ENCODE measurements at places on chromosomes 13 and 19.
A peak's percentile ranks its signal among the peaks of the same experiment; 100 is the strongest.

DNA sequence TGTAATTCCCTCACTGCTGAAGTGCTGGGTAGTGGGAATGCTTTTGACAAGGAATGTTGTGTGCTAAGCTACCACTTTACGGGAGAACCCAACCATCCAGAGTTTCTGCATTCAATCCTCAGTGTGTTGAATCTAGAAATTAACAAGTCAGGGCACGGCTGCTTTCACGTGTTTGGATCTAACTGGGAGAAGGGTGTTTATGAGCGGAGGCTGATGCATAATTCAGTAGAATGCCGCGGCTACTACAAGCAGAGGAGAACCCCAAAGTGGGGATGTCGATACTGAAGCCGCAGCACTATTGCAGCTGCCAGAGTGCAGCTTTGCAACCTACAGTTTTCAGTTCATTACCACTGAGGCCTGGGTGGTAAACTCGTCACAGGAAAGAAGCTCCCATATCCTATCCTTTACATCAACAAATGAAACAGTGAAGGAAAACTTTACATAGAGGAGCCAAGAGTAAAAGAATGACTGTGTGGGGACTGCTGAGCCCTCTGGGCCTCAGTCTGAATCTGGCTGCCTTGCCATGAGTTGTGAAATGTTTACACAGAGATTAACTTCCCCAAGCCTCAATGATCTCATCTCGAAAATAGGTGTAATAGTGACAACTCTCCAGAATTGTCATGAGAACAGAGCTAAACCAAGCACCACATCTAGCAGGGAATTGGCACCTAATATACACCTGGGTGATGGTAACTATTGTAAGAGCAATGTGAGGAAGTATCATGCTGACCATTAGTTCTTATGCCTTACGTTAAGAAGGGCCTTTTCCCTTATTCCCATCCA lies 531.7 kb downstream of the MYO16 start:
- H3K27ac ChIP-seq = no peak overlapping the region
- DNase-seq = peak; percentile 40
- no peaks in the 10 kb centered on the region for H3K36me3 ChIP-seq
- no peak overlapping the region for H3K4me3 ChIP-seq
- H3K4me1 ChIP-seq = peaks cover 14% of the 10 kb centered on the region

DNA sequence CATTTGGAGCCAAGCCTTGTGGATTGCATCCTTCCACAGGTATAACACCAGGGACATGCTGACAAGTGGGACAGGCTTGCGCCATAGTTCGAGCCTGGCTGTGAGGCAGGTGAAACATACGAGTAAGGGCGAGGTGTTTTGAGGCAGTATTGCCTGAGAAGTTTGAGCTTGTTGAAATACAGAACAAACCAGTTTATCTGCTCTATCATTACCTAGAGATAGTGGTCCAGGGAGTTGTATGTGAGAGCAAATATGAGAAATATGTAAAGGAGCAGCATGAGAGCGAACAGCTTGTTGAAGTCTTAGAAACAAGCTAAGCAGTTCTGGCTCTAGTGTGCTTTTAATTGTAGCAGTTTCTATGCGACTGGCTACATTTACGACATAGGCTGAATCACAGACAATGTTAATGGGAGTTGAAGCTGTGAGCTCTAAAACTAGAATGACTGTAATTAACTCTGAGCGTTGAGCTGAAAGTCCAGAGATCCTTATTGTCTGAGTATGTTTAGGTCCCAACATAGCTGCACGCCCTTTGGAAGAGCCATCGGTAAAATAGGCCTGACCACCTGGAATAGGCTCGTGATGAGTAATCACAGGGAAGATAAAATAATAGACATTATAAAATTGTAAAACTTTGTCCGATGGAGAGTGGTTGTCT lies 8.2 kb downstream of the ZNF439 start:
- no peaks in the 10 kb centered on the region for H3K4me1 ChIP-seq
- no peak overlapping the region for H3K4me3 ChIP-seq
- no peak for DNase-seq
- no peaks in the 10 kb centered on the region for H3K36me3 ChIP-seq
- no peaks in the 10 kb centered on the region for H3K27me3 ChIP-seq

GRCh38 chr13:46032341-46032740 lies 20.2 kb downstream of the ZC3H13 start:
- H3K27me3 ChIP-seq = no peaks in the 10 kb centered on the region
- H3K4me3 ChIP-seq = no peak overlapping the region
- H3K36me3 ChIP-seq = no peaks in the 10 kb centered on the region

GRCh38 chr13:97387485-97387839 lies 46.5 kb upstream of the RAP2A start:
- no peak overlapping the region for H3K4me3 ChIP-seq
- H3K27ac ChIP-seq = no peak overlapping the region
- H3K36me3 ChIP-seq = peaks cover 10% of the 10 kb centered on the region
- DNase-seq = no peak
- H3K4me1 ChIP-seq = no peaks in the 10 kb centered on the region

DNA sequence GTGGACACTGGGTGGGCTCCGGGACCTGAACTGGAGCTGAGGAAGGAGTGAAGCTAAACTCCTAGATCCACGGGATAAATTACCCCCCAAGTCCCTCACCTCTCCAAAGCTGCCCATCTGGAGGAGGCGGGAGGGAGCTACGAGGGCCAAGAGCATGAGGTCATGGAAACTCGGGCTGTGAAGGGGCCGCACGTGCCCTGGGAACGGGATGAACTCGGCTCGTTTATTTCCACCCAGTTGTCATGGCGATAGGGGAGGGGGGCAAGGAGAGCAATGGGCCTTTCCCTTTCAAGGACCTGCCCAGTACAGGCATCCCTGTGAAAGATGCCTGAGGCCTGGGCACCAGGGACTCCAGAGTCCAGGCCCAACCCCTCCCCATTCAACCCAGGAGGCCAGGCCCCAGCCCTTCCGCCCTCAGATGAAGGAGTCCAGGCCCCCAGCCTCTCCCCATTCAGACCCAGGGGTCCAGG lies 3.8 kb downstream of the PPP1R12C start:
- DNase-seq = peak; percentile 99
- H3K4me3 ChIP-seq = no peak overlapping the region
- peak overlapping the region; percentile 75 for H3K27ac ChIP-seq
- peaks cover 27% of the 10 kb centered on the region for H3K36me3 ChIP-seq

- no peak overlapping the region for H3K27ac ChIP-seq
- peaks cover 14% of the 10 kb centered on the region for H3K4me1 ChIP-seq
- peaks cover 3% of the 10 kb centered on the region for H3K27me3 ChIP-seq
- no peak overlapping the region for H3K4me3 ChIP-seq
- H3K36me3 ChIP-seq = peaks cover 33% of the 10 kb centered on the region
Observed at GRCh38 chr19:51342631-51343569, 961 bp upstream of the VSIG10L start.

- H3K4me1 ChIP-seq = no peaks in the 10 kb centered on the region
- no peak overlapping the region for H3K27ac ChIP-seq
- H3K27me3 ChIP-seq = no peaks in the 10 kb centered on the region
- no peak for DNase-seq
Observed at GRCh38 chr19:17915940-17916593, 16.7 kb upstream of the CCDC124 start.

GRCh38 chr19:3276341-3276799 lies 51.9 kb downstream of the CELF5 start:
- H3K4me3 ChIP-seq = no peak overlapping the region
- no peak overlapping the region for H3K27ac ChIP-seq
- peaks cover 68% of the 10 kb centered on the region for H3K27me3 ChIP-seq
- H3K36me3 ChIP-seq = no peaks in the 10 kb centered on the region

- peaks cover 1% of the 10 kb centered on the region for H3K4me1 ChIP-seq
- H3K27me3 ChIP-seq = no peaks in the 10 kb centered on the region
- no peak for DNase-seq
- peaks cover 6% of the 10 kb centered on the region for H3K36me3 ChIP-seq
Observed at GRCh38 chr19:37505958-37506386, 767 bp upstream of the ZNF793 start.

GRCh38 chr19:41701401-41702075 lies 6.9 kb upstream of the CEACAM5 start:
- no peak overlapping the region for H3K27ac ChIP-seq
- DNase-seq = no peak
- peaks cover 35% of the 10 kb centered on the region for H3K27me3 ChIP-seq
- H3K4me1 ChIP-seq = no peaks in the 10 kb centered on the region
- H3K36me3 ChIP-seq = no peaks in the 10 kb centered on the region
- H3K4me3 ChIP-seq = no peak overlapping the region

GRCh38 chr19:6887316-6887715 lies at the start of gene ADGRE1:
Gene ADGRE1, plus strand, starts transcription at chr19:6887579. Its CDS starts 30 bp downstream, at chr19:6887609.
- no peak for DNase-seq
- no peaks in the 10 kb centered on the region for H3K4me1 ChIP-seq
- no peaks in the 10 kb centered on the region for H3K27me3 ChIP-seq
- no peak within 1 kb of the TSS for H3K27ac ChIP-seq
- no peak within 1 kb of the TSS for H3K4me3 ChIP-seq

DNA sequence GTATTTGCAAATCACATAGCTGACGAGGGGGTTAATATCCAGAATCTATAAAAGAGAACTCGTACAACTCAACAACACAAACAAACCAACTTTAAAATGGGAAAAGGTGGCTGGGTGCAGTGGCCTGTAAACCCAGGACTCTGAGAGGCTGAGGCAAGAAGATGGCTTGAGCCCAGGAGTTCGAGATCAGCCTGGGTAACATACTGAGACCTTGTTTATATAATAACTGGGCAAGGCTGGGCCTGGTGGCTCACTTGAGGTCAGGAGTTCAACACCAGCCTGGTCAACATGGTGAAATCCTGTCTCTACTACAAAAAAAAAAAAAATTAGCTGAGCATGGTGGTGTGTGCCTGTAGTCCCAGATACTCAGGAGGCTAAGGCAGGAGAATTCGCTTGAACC lies 21.8 kb upstream of the TM6SF2 start:
- no peak for DNase-seq
- H3K4me3 ChIP-seq = no peak overlapping the region
- H3K4me1 ChIP-seq = no peaks in the 10 kb centered on the region

- no peaks in the 10 kb centered on the region for H3K27me3 ChIP-seq
- no peak for DNase-seq
- peaks cover 5% of the 10 kb centered on the region for H3K4me1 ChIP-seq
- peak overlapping the region; percentile 7 for H3K4me3 ChIP-seq
- no peak overlapping the region for H3K27ac ChIP-seq
Observed at GRCh38 chr19:6358003-6358402, 3.3 kb upstream of the CLPP start.

GRCh38 chr13:113643593-113643992 lies 14.4 kb downstream of the ATP4B start:
- H3K27ac ChIP-seq = peak overlapping the region; percentile 73
- H3K27me3 ChIP-seq = no peaks in the 10 kb centered on the region
- H3K36me3 ChIP-seq = peaks cover 32% of the 10 kb centered on the region
- H3K4me1 ChIP-seq = peaks cover 3% of the 10 kb centered on the region

DNA sequence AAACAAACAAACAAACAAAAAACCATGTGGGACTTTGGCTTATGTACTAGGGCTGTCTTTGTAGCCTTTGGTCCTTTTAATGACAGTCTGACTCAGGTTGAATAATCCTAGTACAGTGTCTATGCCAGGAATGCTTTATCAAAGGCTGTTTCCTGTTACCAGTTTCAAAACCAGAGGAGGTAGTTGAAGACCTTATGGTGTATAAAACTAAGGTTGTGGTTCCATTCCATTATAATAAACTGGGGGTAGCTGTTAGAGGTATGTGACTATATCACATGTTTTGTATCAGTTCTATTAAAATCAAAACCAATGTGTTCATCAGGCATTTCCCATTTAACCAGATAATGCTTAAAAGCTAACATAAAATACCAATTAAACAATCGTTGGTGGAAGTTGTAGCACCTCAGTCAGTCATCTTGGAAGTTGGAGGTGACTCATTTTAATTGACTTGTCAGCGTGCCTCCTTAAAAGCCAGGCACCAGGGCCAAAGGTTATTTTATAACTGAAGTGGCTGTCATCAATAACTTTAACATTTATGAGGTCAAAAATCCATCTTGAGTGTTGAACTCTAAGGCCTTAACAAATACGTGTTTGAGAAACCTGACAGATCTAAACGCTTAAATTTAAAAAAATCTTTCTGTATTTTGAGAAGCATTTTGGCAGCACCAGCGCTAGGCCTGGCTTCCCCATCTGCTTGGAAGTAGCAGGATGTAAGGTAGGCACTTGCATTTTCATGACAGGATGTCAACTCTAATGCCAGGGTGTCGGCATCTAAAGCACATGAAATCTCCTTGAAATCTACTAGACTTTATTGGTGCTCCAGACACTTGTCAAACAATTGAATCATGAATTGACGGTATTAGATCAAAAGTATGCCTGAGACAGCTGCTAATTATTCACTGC lies 162.5 kb downstream of the LMO7 start:
- no peak for DNase-seq
- H3K36me3 ChIP-seq = peaks cover 3% of the 10 kb centered on the region
- H3K27me3 ChIP-seq = no peaks in the 10 kb centered on the region

- H3K4me1 ChIP-seq = no peaks in the 10 kb centered on the region
- no peaks in the 10 kb centered on the region for H3K36me3 ChIP-seq
- no peak overlapping the region for H3K4me3 ChIP-seq
- H3K27ac ChIP-seq = no peak overlapping the region
Observed at GRCh38 chr13:49649244-49649962, 21.1 kb downstream of the ARL11 start.

- H3K4me1 ChIP-seq = peaks cover 3% of the 10 kb centered on the region
- H3K36me3 ChIP-seq = no peaks in the 10 kb centered on the region
- DNase-seq = peak; percentile 36
- H3K4me3 ChIP-seq = peak within 1 kb of the TSS; percentile 59
- H3K27ac ChIP-seq = peak within 1 kb of the TSS; percentile 9
Observed at GRCh38 chr13:45200701-45201232, at the start of gene KCTD4. Gene KCTD4, minus strand, starts transcription at chr13:45201045. Its CDS starts 6,478 bp downstream, at chr13:45194567.

DNA sequence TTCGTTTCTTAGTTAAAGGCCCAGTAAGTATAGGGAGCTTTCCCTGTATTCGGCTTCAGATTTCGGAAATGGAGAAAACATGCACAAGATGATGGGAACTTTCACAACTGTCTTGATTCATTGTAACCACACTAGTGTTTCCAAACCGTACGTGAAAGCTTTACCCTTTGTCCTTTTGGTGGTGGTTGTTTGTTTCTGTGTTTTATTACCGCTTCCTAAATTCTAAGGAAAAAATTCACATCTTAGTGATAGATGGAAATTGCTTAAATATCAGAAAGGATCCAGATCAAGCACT lies 504 bp upstream of the VWA8 start:
- H3K36me3 ChIP-seq = no peaks in the 10 kb centered on the region
- peak overlapping the region; percentile 82 for H3K4me3 ChIP-seq
- no peak for DNase-seq
- H3K4me1 ChIP-seq = no peaks in the 10 kb centered on the region
- H3K27ac ChIP-seq = peak overlapping the region; percentile 74

All from mesenchymal stem cell (in vitro differentiated cells and primary cell).